ENCODE measurements at places on chromosomes 2 and 18.
A peak's percentile ranks its signal among the peaks of the same experiment; 100 is the strongest.

DNA sequence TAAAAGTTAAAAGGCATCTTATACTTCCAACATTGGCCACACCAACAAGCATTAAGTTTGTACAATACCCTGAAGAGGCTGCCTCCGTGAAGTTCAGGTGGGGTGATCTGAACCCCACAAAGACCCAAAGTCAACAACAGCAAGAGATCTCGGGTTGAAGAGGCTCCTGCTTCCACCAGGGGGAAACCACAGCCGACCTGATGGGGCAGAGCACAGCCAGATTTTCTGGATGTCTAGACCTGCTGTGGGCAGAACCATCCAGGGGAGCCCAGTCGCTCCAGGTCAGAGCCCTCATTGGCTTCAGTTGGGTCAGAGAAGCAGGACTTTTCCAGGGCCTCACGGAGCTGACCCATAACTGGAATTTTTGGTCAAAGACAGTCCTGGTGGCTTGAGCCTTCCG, 66.5 kb upstream of the ACKR3 start:
- DNase-seq: no peak

DNA sequence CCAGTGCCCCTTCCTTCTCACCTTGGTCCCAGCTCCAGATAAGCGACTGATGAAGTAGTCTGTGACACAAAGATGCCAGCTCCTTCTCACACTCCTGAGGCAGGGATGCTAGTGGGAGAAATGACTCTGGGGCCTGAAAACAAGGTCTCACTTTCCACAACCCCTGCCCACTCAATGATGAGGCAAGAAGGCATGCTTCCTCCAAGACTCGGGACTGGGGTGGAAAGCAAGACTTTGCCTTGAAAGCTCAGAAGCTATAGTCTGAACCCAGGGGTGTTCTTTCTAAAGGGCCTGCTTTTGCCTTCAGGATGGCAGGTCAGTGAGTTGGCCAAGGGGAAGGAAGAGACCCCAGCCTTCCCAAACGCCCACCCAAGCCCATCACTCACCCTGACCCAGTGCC, 1.4 kb downstream of the CCDC142 start:
- no peak for DNase-seq

DNA sequence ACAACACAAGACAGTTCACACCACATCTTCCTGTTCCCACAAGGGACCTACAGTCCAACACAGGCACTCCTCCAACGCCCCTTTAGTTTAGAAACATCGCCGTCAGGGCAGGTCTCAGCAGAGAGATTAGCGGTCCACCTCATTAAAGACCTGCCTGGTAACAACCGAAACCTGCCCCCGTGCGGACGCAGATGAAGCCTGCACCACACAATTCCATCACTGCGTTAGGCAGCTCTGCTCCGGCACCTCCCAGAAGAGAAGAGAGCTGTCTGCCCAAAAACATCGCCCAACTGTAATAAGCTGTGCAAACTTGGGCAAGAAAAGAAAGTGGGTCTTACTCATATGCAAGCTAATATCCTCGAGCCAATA, 32.7 kb downstream of the ZNF516 start:
- no peak for DNase-seq

GRCh38 chr2:143482771-143483170, 353.6 kb downstream of the ARHGAP15 start:
- no peak for DNase-seq

DNA sequence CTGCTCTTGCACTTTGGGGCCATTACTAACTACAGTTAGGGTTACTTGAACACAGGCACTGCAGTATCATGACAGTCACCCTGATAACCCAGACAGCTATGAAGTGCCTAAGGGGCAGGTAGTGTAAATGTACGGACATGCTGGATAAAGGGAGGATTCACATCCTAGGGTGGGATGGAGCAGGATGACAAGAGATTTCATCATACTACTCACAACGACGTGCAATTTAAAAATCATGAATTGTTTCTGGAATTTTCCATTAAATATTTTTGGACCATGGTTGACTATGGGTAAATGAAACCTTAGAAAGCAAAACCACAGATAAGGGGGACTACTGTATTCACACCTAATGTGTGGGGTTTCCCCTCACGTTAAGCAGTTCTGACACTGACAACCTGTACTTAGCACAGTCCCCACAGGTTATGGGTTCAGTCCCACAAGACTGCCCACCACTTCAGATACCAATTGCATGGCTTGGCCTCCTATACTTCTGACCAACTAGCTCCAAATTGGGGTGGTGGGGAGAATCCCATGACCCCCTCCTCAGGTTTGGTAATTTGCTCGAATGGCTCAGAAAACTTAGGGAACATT, 75.8 kb downstream of the NAT8 start:
- no peak for DNase-seq

DNA sequence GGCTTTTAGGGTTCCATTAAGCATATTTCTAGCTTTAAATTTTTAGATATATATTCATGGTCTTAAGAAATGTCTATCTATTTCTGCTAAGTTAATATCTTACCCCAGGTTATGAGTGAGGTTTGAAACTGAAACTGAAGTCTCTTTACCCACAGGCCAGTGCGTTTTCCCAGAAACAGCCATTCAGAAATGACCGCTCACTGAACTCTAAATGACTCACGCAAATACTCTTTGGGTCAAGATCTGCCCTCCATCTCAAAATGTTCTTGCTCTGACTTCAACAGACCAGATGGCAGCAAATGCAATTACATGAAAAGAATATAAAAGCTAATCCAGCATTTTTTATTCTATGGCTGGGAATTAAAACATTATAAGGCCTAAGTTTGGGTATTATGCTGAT, 315.2 kb downstream of the TDRD15 start:
- no peak for DNase-seq

DNA sequence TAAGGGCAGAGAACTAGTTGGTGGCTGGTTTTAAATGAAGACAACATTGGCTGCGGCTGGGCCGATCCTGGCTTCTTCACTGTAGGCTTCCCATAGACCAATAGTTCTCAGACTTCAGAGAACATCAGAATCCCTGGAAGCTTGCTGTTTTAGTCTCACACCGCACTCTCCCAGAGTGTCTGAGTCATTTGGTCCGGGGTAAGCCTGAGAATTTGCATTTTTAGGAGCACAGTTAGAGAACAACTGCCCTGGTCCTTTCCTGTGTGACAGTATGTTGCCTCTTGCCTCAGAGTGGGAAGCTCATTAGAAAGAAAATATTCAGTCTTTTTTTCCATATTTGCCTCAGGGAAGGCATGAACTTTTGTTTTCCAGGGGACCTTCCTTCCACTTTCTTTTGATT, 137.1 kb upstream of the GAREM1 start:
- DNase-seq: no peak

DNA sequence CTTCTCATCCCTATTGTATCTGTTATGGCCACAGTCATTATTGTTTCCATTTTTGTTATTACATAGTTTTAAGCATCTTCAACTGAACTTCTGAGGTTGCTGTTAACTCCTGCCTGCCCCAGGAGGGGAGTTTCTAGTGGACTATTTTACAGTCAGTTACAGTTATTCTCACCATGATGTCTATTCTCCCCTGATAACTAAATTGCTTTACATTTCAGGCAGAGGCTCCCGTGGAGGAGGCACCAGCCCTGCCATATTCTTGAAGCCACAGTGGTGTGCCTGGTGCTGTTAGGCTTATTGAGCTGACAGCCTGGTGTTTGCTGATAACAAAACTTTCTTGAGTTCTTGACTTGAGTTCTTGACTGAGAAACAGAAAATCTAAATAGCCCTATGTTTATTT, 256.4 kb downstream of the TFCP2L1 start:
- no peak for DNase-seq

GRCh38 chr2:7094231-7094741, 177.1 kb downstream of the RNF144A start:
- no peak for DNase-seq

DNA sequence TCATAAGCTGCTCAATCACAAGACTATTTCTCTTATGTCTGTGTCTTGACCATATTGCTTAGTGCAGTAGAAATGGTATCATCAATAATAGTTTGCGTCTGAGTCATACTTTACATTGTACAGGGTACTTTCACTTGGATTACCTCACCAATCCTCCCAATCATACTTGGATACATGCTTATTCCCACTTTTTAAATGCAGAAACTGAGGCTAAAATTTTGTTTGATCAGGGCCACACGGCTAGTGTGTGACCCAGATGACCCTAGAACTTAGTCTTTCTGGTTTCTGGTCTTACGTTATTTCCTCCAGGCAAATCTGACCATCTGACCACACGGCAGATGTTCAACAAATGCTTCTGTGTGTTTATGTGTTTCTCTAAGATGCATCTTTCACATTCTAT, 23.8 kb upstream of the CCL20 start:
- DNase-seq: no peak

DNA sequence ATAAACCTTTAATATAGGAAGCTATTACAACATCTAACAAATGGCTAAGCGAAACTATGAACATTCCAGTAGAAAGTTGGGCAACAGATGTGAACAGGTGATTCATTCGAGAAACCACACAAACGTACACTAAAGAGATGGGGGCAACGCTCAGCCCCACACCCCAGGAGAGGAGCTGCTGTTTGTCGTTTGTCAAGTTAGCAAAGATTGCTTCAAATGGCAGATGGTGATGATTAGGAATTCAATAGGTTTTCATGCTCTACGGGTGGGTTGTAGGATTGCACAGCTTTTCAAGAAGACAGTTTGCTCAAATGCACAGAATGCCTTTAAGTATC, 154.7 kb upstream of the HDAC4 start:
- DNase-seq: no peak

DNA sequence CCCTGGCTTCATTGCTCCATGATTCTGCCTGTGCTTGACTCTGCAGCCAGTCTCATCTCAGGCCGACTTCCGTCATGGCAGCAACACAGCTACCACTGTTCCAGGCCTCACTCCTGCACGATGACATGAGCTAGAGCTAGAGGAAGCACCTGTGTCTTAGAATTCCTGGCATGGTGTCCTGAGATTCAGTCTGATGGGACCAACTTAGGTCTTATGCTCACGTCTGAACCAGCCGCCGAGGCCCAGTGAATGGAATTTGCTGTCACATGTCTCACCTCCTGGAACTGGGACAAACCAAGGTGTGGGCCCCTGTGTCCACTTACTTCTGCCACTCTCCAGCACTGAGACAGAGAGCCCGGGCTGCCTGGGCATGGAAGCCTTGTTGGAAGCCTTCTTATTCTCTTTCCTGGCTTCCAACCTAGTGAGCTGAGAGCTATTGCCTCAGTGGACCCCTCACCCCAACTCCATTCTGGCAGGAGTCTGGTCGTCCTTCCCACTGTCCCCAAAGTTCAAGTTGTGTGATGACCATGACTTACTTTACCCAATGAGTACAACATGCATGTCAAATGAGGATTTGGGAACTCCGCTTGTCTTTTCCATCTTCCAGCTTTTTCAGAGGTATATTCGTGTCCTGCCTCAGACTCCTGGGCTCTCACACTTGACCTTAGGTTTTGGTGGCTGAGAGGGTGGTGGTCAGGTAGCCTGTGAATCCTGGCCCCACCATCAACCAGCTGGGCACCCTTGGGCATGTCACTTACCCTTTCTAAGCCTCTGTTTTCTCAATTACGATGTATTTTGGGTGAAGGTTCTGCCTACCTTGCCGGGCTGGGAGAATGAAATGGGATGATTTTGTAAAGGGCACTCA, 39.1 kb upstream of the HS6ST1 start:
- no peak for DNase-seq

DNA sequence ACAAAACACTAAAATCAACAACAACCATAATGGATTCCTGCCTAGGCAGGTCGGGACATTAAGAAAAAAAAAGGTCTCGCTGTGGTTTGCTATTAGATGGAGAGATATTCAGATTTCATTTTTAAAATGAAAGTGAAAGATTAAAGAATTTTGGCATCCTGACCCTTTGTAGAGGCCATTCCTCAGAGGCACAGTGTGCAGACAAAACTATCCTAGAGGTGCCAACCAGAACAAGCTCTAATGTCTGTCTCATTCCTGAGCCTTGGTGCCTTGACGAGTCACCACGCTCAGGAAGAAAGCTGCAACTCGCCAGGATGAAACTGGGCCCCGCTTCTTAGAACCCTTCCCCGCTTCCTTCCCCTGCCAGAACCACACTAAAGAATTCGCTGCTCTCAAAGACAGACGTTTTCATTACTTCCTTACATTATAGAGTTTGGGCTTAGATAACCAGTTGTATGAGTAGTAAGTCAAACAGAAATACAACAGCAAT, 156.0 kb downstream of the TGIF1 start:
- DNase-seq: no peak

DNA sequence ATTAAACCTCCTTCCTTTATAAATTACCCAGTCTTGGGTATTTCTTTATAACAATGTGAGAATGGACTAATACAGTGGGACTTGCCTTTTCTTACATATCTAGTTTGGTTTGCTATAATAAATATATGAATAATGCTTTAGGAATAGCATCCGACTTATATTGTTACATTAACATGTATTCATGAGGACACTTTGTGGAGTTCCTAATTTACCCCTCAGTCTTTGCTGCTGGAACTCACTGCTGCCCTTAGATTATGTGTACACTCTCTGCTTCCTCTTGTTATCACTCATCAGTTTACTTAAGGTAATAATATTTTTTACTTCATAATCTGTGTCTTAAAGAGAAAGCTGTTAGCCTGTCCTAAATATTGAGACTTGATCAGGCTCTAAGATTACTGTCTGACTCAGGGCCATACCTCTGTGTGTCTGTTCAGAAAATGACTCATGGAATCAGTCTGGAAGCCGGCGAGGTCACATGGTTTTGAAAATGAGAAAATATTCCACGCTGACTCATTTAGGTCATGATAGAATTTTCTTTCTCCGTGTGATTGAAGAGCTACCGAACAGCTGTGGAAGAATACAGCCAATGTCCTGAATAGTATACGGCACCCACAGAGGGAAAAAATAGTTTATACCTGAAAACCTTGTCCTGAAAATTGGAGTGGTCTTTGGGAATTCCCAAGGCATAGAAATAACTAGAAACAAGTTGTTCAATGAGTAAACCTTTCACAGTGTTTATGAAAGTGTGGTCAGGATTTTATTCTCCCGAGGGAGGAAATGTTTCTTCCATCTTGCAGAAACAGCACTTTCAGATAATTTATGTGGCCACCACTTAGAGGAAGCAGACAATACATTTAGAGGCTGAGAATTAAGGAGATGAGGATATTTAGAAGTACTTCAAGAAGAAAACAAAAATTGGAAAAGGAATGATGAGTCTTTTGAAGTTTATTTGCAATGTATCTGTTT, 156.4 kb downstream of the DSEL start:
- peak; percentile 49 for DNase-seq

Data from head of caudate nucleus (tissue), 42 donors.